ENCODE measurements at places on chromosomes 2 and 18. TPM values are rescaled to one million over a fixed set of nuclear protein-coding genes. Genes with fewer than 3 reads are reported as not detected.

The TXNDC2 gene
- 0.49 TPM for total RNA-seq

The LDLRAD4 gene
- 24.3 TPM for total RNA-seq

The CD8B2 gene
- 0.74 TPM for total RNA-seq

- no peak overlapping the region for H3K4me3 ChIP-seq
- peaks cover 17% of the 10 kb centered on the region for H3K4me1 ChIP-seq
- no peaks in the 10 kb centered on the region for H3K27me3 ChIP-seq
- no peaks in the 10 kb centered on the region for H3K36me3 ChIP-seq
- no peak for DNase-seq
- H3K27ac ChIP-seq, result no peak overlapping the region
Observed at GRCh38 chr2:20356042-20356441, 5.4 kb upstream of the PUM2 start.

- H3K27me3 ChIP-seq, result no peaks in the 10 kb centered on the region
- no peak overlapping the region for H3K4me3 ChIP-seq
- no peaks in the 10 kb centered on the region for H3K4me1 ChIP-seq
- H3K27ac ChIP-seq, result no peak overlapping the region
- no peak for DNase-seq
- no peaks in the 10 kb centered on the region for H3K36me3 ChIP-seq
Observed at GRCh38 chr2:192124571-192124970, 70.2 kb downstream of the TMEFF2 start.

- H3K36me3 ChIP-seq, result no peaks in the 10 kb centered on the region
- DNase-seq, result no peak
- H3K4me3 ChIP-seq, result no peak overlapping the region
- H3K4me1 ChIP-seq, result no peaks in the 10 kb centered on the region
- H3K27me3 ChIP-seq, result no peaks in the 10 kb centered on the region
Observed at GRCh38 chr2:21099281-21099907, 24.4 kb upstream of the TDRD15 start.

DNA sequence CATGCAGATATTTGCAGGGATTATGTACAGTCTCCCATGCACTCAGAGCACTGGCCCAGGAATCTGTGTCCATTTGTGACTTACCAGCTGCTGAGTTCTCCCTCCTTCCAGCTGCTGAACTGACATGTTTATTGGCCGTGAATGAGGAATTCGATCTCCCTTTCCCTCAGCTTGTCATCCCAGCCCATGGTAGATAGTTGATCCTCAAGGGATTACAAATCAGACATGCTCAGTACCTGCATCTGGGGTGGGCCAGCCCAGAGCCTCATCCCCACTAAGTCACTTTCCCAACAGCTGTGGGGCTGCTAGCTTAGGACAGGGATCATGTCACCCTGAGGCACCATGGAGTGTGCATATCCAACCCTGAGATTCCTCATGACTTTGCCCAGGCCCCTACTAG, 1284.9 kb upstream of the LRRTM1 start:
- no peaks in the 10 kb centered on the region for H3K36me3 ChIP-seq
- H3K4me3 ChIP-seq, result no peak overlapping the region
- no peaks in the 10 kb centered on the region for H3K4me1 ChIP-seq
- no peak overlapping the region for H3K27ac ChIP-seq

- no peak overlapping the region for H3K4me3 ChIP-seq
- H3K27me3 ChIP-seq, result no peaks in the 10 kb centered on the region
- H3K4me1 ChIP-seq, result no peaks in the 10 kb centered on the region
- H3K27ac ChIP-seq, result no peak overlapping the region
- no peaks in the 10 kb centered on the region for H3K36me3 ChIP-seq
Observed at GRCh38 chr2:98751748-98752147, 20.8 kb upstream of the MGAT4A start.

- H3K27me3 ChIP-seq, result no peaks in the 10 kb centered on the region
- no peaks in the 10 kb centered on the region for H3K4me1 ChIP-seq
- H3K4me3 ChIP-seq, result no peak overlapping the region
- no peak for DNase-seq
- H3K36me3 ChIP-seq, result no peaks in the 10 kb centered on the region
Observed at GRCh38 chr2:118519511-118519910, 327.9 kb downstream of the EN1 start.

Data from vagina (tissue), 2 donors.